ENCODE measurements at places on chromosomes 2 and 18.

DNA sequence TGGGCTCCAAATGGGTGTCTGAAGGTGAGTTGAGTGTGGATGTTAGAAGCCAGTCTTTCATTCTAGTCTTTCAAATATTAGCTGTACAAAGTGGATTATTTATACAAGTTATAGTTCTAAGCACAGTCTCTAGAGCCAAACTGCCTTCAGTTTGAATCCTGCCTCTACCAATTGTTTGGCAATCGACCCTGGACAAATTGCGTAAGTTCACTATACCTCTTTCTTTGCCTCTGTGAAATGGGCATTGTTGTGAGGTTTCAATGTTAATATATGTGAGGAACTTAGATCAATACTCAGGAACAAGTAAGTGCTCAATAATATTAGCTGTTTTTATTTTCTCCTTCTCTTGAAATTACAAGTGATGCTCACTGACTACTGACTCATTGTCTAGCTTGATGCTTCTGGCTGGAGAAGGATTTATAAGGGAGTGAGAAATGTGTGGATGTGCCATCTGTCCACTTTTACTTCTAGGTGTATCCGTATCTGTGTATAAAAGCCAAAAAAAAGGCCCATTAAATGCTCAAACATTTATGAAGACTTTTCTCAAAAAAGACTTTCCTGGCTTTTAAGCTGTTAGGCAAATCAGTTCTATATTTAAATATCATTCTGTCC lies 48.1 kb upstream of the RAPH1 start:
- no peak for DNase-seq

DNA sequence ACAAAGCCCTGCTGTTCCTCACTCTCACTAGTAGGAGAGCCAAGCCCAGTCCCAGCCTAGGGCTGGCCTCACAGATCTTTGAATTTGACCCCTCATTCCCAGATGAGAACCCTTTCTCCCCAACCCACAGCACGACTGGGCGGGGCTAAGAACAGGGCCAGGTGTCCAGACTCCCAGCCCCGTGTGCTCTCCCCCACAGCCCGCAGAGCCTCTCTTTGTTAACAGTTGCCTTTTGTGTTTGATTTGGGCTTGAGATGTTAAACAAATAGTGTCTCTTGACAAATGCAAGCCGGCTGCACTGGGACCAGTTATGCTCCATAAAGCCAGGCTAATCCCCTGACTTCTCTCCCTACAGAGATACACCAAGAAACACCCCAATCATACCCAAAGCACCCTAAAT lies 4.7 kb upstream of the KCNK3 start:
- no peak for DNase-seq

- DNase-seq: no peak
Observed at GRCh38 chr2:202178346-202178958, 59.9 kb downstream of the SUMO1 start.

DNA sequence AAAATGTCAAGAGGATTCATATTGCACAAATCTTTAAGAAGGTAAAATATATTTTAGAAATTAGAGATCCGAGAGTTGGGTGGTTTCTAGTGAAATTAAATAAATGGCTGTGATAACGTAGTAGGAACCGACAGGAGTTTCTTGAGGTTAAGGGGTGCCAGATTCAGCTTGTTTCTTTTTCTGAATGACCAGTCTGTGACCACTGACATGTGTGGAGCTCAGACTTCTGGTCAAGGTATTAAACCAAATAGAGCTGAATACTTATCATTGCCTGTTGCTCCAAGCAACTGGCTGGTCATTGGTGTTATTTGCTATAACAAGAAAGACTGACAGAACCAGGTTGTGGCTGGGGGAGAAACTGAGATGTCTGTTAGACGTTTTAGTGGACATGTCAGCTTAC lies 408.2 kb upstream of the HS6ST1 start:
- no peak for DNase-seq

All from Right ventricle myocardium inferior (tissue), 1 donor.